Cortex of kidney (tissue), 1 donor: ENCODE measurements at places on chromosomes 3 and 15.

DNA sequence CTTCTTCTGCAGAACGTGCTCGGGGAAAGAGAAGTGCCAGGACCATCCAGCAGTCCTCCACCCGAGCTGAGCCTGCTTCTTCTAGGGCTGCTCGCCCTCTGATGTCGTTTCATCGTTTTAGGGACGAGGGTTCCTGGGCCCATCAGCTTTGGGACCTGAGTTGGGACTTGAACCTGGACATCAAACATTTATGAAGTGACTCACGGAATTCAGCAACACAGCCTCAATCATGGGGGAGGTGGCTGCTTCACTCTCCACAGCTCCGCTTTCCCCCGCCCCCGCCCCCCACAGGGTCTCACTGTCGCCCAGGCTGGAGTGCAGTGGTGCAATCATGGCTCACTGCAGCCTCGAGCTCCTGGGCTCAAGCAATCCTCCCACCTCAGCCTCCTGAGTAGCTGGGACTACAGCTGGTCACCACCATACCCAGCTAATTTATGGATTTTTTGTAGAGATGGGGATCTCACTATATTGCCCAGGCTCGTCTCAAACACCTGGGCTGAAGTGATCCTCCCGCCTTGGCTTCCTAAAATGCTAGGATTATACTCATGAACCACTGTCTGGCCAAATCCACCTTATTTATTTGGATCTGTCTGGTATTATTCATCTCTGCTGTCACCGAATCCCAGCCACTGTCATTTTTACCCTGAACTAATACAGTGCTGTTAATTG lies 725 bp upstream of the SCAMP2 start:
- no peak for DNase-seq

DNA sequence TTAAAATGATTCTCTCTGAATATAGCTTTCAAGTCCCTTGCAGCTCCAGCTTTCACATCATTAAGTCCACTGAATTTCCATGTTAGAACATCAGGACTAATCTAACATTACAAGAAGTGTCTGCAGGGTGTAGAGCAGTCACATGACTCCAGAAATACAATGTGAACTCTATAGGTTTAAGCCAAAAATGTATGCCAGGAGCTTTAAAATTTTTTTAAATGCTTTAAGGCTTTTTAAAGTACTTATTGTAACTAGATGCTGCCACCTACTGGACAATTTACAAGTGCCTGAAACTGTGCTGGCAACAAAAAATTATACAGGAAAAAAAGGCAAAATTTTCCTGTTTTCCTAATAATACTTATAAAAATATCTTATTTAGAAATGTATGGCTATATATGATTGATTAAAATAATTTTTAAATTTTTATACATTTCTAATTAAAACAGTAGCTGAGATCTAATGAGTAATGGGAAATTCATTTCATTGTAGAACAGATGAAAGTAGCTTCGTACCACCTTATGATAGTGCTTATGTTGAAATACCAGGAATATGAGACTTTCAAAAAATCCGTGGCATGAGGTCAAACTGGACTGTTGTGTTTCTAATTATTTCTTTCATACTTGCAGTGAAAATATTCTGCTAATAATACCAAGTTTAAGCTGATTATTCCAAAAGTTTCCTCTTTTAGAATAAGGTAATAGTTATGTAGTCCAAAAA lies 25.7 kb downstream of the FSIP1 start:
- DNase-seq, result no peak

DNA sequence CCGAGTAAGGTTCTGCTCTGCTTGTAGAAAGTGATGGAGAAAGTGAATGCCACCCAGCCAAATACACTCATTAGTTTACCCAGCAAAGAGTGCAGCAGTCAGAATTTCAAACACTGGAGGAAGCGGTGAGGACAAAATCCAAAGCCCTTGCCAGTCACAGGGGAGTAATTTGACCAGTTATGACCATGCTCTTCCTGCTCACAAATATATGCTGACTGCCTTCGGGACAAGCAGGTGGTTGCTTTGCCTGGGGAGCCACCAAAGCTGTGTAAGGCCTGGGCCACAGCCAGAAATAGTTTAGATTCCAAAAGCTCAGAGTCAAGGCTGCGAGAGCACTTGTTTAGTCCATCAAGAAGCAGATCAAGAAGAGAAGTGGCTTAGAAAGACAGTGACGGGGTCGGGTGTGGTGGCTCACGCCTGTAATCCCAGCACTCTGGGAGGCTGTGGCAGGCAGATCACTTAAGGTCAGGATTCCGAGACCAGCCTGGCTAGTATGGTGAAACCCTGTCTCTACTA lies 51.0 kb upstream of the ATP13A3 start:
- no peak for DNase-seq

GRCh38 chr3:77684115-77684514 lies 644.2 kb downstream of the ROBO2 start:
- DNase-seq, result no peak

DNA sequence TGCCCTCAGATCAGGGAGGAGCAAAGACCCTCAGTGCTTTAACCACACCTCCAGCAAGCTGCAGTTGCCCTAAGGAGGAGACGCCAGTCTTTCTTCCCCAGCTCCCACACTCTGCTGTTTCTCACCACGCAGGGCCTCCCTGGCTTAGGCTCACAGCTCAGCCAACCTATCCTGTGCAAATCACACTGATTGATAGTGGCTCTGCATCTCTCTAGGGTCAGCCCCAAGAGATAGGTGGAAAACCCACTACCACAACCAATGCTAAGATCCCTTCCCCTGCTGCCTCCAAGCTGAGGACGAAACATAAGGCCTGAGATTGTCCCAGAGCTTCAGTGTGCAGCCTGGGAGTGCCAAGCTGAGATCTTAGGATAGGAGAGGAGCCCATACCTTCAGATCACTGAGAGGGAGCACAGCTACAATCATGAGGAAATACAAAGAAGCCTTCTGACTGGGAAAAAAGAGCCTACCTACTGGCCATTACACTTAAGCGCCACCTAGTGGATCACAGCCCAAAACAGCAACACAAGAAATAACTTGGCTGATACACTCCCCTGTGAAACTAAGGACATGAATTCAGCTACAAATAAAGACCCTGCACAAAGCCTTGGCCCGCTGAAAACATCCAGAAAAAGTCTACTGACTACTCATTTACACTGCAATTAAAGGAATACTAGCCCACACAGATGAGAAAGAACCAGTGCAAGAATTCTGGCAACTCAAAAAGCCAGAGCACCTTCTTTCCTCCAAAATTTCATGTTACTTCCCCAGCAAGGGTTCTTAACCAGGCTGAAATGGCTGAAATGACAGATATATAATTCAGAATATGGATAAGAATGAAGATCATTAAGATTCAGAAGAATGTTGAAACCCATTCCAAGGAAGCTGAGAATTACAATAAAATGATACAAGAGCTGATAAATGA lies 271.5 kb upstream of the DCBLD2 start:
- no peak for DNase-seq

DNA sequence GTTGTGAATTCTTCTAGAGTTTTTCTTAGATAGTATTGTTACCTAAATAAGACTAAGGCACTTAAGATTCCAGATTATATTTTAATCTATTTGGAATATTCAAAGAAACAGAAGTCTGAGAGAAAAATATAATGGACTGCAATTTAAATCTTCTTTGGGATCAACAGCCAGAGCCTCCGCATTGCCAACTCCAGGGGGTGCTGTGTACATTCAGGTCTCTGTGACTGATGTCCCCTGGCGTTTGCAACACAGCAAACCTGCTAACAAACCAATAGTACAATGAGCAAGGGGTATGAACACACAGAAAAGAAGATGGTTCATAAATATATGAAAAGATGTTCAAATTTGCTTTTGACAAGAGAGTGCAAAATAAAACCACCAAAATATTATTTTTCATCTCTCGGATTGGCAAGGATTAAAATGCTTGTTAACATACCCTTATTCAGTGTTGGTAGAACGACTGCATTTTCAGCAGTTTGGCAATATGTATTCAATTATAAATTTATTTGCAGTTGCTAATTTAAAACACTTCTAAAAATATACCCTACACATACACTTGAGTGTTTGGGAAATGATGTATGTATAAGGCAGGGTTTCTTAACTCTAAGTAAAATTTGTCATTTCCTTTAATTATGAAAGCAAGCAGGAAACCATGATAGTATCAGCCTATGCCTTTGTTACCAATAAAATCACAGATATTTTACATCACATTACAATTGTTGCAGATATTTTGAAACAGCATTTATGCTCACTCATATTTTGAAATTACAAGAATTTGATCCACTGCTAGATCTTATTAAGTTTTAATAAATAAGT lies 16.1 kb upstream of the TM4SF1 start:
- DNase-seq, result no peak

DNA sequence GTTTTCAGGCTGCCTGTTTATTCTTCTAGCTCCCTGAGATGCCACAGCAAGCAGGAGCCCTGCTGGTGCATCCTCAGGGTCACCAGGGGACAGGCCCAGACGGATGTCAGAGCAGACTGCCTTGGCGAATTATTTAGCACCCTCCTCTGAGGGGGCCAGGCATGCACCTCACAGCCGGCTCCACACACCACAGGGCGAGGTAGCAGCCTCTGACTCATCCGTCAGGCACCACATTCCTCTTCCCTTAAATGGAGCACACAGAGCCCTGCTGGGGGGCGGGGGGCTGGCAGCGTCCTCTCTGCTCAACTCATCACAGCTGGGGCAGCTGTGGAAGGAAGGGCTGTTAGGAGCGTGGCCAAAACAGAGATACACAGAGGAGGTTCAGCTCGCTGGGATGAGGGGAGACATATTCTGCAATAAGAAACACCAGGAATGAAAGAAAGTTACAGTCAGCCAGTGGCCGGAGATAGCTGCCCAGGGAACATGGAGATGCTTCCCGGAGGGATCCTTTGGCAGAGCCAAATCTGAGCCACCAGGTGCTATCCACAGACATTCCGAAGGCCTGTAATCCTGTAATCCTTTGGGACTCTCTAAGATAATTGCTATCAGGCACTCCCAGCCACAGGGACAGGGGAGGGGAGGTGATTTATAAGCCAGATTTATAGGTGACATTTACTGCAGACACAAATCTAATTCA lies 13.9 kb upstream of the PRICKLE2 start:
- DNase-seq, result no peak

GRCh38 chr3:113685956-113686721 lies 10.3 kb downstream of the USF3 start:
- DNase-seq, result no peak

GRCh38 chr3:157129803-157130466 lies 30.0 kb downstream of the CCNL1 start:
- no peak for DNase-seq

- no peak for DNase-seq
These were observed 30.7 kb downstream of the MBNL1 start for GRCh38 chr3:152299249-152299976.

GRCh38 chr3:131147534-131147933 lies 120.9 kb downstream of the NEK11 start:
- DNase-seq, result no peak

DNA sequence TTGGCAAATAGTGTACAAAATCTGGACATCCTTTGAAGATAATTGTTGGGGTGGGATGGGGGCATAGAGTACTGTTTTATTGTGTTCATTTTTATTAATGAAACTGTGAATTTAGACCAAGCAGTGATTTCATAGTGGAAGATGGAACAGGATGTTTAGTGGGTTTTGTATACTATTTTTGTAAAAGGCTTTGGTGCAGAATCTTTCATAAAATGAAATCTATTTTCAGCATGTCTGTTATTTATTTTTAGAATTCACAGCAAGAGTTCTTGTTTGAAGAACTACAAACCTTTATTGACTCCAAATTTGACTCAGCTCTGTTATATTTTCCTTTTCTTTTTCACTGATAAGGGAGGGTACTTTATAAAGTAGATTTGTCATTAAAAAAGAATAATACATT lies 145.4 kb downstream of the AKAP13 start:
- no peak for DNase-seq

DNA sequence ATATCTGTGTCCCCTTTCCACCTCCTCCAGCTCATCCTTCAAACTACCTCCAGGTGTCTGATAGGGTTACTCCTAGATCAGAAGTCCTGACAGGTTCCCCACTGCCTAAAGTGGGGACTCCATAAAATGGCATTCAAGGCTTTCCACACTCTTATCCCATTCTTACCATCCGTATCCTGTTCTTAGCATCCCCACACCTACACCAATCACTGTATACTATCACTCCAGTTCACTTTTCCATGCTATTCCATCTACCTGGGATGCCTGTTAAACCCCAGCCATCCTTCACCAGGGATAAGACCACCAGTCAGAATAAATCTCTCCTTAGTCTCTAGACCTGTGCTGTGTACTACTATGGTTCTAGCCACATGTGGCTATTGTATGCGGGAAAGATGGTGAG lies 19.1 kb downstream of the SSR3 start:
- no peak for DNase-seq

- no peak for DNase-seq
These were observed 69.4 kb upstream of the FOXP1 start for GRCh38 chr3:71652781-71653413.

DNA sequence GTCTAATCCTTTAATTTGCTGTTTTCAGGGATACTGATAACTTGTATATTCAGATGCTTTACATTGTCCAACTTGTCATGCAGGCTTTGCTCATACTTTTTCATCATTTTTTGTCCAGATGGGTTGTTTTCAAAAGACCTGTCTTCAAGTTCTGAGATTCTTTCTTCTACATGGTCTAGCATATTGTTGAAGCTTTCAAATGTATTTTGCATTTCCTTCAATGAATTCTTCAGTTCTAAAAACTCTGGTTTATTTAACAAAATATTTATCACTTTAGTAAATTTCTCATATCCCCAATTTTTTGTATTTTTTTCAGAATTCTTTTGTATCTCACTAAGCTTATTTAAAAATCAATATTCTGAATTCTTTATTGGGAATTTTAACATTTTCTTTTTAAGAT lies 388.3 kb upstream of the IL12A start:
- no peak for DNase-seq

- DNase-seq, result no peak
These were observed 19.4 kb upstream of the TMEM115 start for GRCh38 chr3:50378757-50379156.

DNA sequence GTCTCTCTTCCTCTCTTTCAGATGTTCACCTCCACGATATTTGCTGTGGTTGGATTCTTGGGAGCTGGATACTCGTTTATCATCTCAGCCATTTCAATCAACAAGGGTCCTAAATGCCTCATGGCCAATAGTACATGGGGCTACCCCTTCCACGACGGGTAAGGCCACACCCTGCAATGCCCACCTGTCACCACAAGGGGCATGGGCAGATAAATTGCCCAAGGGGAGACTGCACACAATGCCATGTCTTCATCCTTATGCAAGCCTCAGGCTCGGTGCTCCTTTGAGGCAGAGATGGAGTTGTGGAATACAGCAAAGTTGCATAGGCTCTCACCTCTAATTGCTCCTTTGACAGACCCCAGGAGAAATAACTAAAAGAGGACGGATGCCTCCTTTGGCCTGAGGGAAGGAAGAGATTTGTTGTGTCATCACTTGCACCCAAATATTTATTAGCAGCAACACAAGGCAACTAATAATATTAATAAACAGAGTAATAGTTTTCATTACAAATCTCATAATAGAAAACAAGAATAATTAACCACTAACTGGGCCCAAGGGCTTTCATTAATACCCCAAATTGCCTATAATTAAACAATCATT lies 13.2 kb downstream of the TM4SF4 start:
- DNase-seq, result no peak
